CMK (cell line): ENCODE measurements at places on chromosomes 7 and 10.

DNA sequence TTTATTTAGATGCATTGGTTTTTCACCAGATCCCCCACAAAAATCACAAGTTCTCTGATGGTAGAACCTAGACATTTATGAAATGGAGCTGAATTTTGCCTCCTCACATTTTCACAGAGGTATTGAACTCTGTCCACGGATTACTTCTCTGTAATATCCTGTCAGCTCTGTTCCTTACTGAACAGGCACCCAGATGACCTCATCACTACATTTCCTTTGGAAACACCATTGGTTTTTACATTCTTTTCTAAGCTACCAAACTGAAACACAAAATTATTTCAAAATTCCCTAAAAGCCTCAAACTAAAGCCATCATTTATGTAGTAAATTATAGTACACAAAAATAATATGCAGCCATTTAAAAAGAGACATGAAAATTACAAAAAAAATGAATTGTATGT, 98.3 kb upstream of the KCNIP2 start:
- no peak for DNase-seq

DNA sequence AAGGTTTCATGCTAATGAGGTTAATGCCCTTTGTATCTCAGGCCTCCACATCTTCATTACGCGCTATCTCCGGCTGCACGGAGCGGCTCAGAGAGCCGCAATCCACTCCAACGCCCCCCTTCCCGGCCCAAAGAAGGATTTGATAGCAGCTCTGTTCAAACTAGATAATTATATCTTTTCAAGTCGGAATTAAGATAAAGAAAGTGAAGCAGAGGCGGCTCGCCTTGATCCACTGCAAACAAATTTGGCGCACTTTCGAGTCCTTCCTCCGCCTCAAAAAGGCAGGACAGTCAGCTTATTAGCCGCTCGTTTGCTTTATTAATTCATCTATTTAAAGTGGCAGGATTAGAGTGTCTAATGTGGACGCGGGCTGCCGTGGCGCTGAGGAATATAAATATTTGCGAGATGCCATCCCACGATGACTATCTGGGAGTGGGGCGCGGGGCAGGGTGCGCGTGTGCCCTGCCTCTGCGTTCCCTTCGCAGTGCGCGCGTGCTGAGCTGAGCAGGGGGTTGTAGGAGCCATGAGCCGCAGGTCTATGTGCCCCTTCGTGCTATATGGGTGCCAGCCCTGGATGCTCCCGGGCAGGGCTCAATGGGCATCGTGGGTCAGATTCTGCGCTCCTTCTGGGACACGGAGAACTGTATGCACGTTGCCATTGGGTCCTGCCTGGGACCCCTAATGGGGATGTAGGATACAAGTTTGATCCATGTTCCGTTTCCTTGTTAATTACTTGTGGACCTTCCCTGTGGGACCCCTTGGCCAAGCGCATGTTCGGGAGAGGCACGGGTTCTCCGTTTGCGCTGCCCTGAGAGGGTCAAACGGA, 9.0 kb downstream of the EMX2 start:
- no peak for DNase-seq

- no peak for DNase-seq
These were observed 133.9 kb upstream of the FEZF1 start for GRCh38 chr7:122438492-122438891.

GRCh38 chr7:38151556-38151955, 26.5 kb upstream of the STARD3NL start:
- no peak for DNase-seq

DNA sequence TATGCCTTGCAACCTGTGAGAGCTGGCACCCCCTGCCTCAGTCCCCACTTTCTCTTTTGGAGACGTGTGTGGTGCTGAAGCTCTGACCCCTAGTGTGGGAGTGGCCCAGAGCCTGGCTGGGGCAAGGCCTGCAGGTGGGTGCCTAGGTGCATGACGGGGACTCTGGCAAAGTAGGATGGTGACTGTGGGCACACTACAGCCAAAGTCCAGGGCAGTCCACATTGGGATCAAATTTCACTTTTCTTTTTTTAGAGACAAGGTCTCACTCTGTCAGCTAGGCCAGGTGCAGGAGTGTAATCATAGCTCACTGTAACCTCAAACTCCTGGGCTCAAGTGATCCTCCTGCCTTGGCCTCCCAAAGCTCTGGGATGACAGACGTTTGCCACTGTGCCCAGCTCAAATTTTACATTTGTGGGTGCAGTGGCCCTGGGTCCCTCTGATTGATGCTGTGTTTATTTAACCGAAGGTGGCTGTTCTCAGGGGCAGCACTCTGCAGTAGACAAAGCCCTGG, 52.3 kb downstream of the NEURL1 start:
- no peak for DNase-seq

DNA sequence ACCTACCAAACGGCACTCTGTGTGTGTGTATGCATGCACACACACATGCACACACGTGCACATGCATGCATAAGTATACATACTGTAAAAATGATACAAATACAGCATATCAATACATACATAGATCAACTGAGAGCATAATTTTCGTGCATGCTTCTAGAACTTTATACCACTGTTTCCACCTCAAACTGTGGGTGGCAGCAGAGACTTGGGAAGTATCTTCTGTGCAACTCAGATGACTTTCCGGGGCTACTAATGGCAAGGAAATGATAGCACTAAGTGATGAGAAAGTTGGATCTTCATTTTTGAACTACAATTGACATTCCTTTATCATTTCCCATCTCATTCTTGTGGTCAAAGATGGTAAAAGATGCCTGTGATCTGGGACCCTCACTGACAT, 570.7 kb downstream of the REEP3 start:
- DNase-seq, result no peak

DNA sequence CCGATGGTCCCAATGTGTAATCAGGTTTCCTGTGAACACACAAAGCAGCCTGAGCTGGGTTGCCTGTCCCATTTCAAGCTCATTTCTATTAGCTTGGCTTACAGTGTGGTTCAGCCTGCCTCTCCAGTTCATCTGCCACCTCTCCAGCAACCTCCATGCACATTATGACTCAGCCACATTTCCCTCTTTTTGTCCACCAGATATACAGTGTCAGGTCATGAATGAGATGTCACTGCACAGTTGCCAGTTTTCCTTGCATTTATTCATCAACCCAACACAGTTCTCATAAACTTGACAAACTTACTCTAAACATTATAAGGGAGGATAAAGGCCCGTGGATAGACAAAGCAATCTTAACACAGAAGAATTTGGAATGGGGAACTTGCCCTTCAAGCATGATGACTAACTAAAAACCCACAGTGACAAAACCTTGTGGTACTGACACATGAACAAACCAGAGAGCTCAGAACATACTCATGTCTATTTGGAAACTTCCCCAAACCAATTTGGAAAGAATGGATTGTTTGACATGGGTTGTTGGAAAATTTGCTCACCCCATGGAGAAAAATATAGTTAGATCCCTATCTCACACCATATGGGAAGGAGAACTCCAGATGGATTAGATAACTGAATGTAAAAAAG, 2.5 kb upstream of the CFAP58 start:
- DNase-seq, result no peak

- DNase-seq, result no peak
These were observed 43.2 kb downstream of the IKZF1 start for GRCh38 chr7:50347693-50348092.

- no peak for DNase-seq
These were observed 94.3 kb downstream of the USP6NL start for GRCh38 chr10:11517150-11517549.

DNA sequence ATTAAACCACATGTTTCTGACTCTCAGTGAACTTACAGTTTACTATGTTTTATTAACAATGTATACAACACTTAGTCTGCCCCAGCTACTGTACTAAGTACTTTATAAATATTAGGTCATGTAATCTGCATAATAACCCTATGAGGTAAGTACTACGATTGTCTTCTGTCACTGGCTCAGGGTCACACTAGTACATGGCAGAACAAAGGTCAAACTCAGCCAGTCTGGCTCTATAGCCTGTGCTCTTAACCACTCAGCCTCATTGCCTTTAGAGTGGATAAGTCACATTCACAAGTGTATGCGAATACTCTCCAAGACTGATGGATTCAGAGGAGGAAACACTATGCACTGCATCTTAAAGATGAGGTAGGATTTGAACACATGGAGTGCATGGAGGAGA, 252.3 kb downstream of the KCNMA1 start:
- DNase-seq, result no peak

GRCh38 chr10:112721080-112721698, 228.9 kb upstream of the TCF7L2 start:
- no peak for DNase-seq

- DNase-seq, result no peak
These were observed 793.0 kb upstream of the IGFBP3 start for GRCh38 chr7:46713868-46714596.

- DNase-seq, result no peak
These were observed 293.5 kb upstream of the AKR1E2 start for GRCh38 chr10:4532467-4532866.

GRCh38 chr7:76011442-76011861, 17.1 kb upstream of the TMEM120A start:
- DNase-seq, result no peak

DNA sequence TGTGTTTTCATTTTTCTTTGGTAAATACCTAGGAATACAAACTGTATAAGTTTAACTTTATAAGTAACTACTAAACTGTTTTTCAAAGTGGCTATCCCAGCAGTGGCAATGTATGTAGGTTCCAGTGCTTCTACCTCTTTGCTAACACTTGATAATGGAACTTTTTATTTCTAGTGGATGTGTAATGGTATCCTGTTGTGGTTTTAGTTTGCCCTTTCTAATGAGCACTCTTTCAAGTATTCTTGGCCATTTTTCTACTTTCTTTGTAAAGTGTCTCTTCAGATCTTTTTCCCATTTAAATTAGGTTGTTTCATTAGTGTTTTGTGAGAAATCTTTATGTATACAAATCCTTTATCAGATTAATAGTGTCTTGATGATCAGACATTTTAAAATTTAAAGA, 4.6 kb downstream of the KIF20B start:
- no peak for DNase-seq

GRCh38 chr7:116166156-116166555, 44.2 kb upstream of the TES start:
- no peak for DNase-seq

DNA sequence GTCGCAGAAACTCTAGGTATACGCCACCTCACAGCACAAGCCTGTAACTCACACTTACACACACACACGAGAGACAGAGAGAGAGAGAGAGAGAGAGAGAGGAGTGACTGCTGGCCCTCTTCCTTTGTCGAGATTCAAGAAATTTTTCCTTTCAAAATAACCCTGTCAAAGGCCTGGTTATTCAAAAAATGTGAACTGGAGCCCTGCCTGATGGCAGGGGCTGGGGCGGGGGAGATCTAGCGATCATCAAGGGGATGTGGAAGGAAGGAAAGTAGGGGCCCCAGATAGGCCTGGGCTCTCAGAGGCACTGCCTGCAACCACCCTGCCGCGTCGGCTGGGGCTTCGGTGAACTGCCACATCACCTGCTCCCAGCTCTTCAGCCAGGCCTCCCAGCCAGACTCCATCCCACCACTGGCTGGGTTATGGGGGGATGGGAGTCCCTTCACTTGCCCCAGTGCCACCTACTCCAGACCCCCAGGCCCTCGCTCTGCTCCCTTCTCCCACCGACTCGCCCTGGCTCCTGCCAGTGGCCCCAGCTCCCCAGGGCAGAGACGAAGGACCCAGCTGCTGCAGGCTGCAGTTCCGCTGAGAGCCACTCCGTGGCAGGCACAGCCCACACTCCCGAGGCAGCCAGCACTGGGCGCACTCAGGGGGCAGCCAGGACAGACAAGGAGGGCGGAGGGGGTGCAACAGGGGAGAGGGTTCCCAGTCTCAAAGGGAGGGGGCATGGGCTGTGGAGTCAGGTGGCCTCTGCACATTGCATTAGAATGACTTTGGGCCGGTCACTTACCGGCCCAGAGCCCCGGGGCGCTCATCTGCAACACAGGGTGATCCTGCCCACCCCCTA, 15.3 kb downstream of the KCNH2 start:
- no peak for DNase-seq

DNA sequence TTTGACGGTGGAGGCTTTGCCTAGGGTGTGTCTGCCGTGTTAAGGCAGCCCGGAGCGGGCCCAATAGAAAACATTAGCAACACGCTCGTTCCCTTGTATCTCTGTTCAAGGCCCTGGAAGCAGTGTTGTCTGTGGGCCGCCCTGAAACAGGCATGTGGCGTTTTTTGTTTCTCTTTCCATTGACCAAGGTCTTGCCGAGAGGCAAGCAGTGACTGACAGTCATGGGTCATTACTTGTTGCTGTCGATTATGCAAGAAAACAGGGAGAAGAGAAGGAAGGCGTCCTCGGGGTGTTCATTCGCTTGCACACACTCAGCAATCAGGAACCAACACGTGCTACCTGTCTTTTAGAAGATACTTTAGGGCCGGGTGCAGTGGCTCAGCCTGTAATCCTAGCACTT, 92.5 kb downstream of the EZH2 start:
- no peak for DNase-seq

- no peak for DNase-seq
These were observed 136.6 kb downstream of the TCERG1L start for GRCh38 chr10:131174651-131175540.

DNA sequence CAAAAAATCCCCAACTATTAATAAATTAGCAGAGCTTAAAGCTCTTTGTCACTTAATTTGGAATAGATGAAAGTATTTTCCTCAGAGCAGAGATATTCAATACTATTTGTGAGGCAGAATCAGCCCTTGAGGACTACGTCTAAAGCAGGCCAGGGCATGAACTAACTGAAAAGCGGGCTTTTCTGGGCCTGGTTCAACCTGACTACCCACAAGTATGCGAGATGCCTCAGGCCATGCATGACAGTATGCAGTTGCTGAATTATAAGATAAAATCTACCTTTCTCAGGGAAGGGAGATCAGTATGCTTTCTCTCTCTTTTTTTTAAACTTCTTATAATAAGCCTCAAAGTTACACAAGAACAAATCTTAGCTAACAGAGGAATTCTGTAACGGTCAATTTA, 20.1 kb downstream of the TMEM168 start:
- DNase-seq, result no peak

- DNase-seq, result no peak
These were observed 117.0 kb upstream of the AHR start for GRCh38 chr7:17181482-17181881.

- DNase-seq, result no peak
These were observed 126.0 kb downstream of the SGMS1 start for GRCh38 chr10:50497758-50498157.

- DNase-seq, result no peak
These were observed 38.9 kb downstream of the MKI67 start for GRCh38 chr10:128087146-128087883.

GRCh38 chr10:34232481-34232880, 582.6 kb downstream of the PARD3 start:
- DNase-seq, result no peak
